ENCODE measurements at places on chromosomes 1 and 21.

DNA sequence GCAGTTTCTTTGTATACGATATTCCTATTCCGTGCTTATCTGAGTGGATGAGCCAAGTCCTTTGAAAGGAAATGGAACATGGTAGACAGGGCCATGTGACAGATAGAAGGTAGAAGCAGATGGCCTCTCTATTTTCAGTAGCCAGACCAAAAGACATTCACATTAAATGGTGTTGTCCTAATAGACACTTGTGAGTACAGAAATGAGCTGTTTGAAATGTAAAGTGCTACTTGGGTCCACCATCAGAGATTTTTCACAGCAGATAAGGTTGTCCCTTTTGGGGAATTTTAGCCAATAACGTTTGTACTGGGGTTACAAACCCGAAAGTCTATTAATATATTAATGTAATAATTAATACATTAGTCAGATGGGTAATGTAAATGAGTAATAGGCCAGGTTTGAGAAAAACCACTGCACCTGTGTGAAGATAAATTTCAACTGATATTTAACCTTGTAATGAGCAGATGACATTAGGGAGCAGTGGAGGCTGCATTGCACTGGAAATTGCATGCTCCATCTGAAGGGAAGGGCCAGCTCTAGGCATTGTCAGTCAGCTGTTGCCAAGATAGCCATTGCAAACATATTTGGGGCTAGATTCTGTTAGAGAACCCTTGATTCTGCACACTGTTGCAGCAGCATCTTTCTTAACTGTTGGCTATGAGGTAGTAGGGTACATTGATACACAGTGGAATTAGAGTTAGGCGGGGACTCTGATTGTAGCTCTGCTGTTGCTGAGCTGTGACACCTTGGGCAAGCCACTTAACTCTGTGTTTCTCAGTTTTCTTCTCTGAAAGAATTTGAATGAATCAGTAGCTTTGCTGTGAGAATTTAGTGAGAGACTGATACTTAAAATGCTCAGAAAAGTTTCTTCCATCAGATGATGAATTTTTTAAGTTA, 43.8 kb downstream of the FGGY start:
- DNase-seq, result no peak

DNA sequence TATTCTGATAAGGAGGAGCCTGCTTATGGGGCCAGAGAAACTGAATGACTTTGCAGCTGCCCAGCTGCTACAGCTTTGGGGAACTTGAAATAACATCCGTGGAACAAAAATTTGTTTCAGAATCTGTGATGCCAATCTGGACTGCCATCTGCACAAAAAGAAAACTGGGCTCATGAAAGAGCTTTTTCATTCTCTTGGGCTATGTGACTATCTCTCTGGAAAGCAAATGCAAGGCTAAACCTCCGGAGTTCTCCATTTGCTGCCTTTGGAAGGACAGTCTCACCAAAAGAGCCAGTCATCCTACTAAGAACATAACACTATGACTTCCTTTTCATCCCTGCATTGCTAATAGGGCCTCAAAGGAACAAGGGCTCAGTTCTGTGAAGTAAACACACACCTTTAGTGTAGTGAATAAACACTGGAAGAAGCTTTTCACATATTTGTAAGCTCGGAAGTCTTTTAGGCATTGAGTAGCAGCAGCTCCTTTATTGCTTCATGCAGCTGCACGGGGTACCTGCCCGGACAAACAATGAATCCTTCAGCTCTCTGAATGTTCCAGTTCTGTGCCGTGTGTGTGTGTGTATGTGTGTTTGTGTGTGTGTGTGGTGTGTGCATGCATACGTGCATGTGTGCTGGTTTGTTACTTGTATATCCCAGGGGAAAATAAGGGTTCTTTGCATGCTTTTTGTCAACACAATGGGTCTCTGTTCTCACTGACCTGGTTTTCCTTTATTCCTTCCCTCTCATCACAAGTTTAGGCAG, 255.5 kb upstream of the SGIP1 start:
- DNase-seq, result peak; percentile 41

DNA sequence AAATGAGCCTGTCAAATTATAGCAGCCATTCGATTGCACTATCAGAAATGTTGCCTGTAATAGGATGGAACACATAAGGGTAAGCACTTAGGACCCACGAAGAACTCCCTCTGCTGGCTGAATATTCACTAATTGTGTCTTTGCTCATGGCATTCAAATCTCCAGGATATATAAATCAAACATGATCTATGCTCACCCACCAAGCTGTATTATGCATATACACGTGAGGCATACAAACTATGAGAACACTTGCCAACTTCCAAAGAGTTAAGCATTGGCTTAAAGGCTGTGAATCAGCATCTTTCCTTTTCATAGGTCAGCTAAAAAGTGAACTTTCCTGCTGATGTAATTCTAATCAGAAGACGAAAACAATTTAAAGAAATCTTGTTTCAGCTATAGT, 34.5 kb downstream of the TMPRSS15 start:
- DNase-seq, result no peak

DNA sequence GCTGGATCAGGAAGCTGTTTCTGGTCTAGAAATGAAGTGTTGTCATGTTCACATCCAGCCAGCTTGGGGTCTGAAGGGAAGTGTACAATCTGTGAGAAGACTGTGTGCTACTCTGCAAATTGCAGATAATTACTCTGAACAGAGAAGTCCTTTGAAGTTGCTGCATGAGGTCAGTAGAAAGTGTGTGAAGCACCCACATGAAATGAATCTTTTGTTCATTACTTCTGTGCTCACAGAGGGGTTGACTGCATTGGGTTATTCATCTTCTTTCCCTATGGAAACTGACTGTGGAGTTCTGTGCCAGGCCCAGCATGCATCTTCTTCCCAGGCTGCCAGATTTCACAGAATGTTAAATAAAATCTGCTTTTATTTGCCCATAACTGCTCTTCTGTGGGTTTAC, 47.1 kb downstream of the CTH start:
- DNase-seq, result no peak

DNA sequence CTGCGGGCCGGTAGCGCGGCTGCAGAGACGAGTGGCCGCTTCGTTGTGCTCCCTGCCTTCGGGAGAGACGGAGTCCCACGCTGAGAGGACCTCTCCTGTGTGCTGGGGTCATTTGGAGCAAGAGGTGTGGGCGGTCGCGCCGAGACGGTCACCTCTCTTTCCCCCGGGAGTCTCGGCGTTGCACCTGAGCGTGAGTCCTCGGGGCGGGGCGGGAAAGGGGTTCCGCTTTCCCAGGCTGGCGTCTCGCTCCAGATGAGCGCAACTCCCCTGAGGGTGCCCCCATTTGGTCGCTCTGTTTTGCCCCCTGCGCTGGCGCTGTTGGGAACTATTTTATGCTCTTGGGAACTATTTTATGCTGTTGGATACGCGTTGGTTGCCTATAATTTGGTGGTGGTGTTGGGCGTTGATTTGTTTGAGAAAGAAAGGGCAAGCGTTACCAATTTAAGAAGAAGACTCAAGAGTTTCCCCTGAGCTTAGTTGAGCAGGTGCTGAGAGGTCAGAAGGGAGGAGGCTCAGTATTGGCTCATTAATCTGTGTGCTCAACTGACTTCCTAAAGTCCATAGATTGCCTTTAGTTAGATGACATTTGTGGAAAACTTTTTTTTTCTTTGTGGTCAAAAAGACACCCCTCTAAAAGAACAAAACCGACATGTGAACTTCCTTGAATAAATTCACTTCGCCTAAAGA, 683 bp downstream of the LRRC8B start:
- peak; percentile 25 for DNase-seq

Data from activated CD4-positive, alpha-beta T cell treated with anti-CD3 and anti-CD28 coated beads, Interleukin-2, amount 50 U/mL, for 16 hours (primary cell).